ENCODE measurements at places on chromosomes 1 and 21.

GRCh38 chr1:162970021-162970420 lies 99.1 kb upstream of the RGS4 start:
- DNase-seq = no peak

DNA sequence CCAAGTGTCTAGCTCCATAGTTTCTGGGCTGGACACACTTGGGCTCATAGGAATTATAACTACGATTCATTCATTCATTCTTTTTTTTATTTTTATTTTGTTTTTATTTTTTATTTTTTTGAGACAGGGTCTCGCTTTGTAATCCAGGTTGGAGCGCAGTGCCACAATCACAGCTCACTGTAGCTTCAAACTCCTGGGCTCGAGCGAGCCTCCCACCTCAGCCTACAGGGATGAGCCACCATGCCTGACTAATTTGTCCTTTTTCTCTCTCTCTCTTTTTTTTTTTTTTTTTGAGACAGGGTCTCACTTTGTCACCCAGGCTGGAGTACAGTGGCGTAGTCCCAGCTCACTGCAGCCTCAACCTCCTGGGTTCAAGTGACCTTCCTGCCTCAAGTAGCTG lies 42.3 kb downstream of the KCNAB2 start:
- no peak for DNase-seq

DNA sequence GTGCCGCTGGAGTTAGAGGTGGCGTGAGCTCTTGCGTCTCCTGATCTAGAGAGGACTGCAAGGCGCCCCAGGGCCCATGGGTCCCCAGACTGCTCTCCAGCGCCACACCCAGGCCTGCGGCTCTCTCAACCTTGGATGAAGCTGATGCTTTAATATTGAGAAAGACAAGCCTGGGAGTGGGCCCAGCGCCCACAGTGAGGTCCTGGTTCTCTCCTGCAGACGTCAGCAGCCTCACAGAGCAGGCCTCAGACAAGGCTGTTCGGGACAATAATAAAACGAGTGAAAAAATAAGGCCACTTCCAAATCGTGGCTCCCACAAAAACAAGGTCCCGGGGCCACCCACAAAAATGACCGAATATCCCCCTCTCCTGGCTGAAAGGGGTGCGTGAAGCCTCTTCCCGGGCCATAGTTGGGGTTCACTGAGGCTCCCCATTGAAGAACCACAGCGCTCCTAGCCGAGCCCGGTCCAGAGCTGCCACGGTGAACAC lies 6.0 kb upstream of the DNMT3L start:
- DNase-seq = no peak

GRCh38 chr1:31694964-31695313 lies 8.9 kb downstream of the COL16A1 start:
- DNase-seq = no peak

DNA sequence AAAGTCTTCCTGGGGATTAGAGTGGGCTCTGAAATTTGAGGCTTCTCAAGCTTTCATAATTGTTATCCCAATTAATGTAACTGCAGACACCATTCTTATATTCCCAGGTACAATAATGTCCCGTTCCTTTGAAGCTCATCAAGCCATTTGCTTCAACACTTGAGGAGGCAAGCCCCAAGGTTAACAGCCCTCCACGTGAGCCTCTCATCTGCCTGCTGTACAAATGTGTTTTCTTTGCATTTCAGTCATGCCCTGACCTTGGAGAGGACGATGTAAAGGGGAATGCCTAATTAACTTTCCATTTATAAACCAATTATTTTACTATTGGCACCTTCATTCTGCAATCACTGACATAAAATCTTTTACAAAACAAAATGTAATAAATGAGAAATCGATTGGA lies 106.3 kb downstream of the SETD4 start:
- no peak for DNase-seq

DNA sequence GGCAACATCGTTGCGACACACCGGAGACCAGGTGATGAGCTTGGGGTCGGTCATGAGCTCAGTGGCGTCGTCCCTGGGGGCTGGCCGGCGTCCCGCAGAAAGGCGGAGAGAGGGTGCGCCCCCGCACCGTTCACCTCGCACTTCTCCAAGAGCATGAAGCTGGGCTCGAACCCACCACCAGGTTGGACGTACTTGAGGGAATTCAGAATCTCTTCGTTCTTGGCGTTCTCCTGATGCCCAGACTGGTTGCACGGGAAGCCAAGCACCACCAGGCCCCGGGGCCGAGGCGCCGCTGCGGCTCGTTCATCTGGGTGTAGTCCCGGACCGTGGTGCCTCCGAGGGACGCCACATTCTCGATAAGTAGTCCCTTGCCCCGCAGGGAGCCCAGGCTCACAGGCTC lies 176.6 kb upstream of the ADAMTS5 start:
- no peak for DNase-seq

- DNase-seq = no peak
Observed at GRCh38 chr1:242534753-242535152, 10.3 kb upstream of the PLD5 start.

DNA sequence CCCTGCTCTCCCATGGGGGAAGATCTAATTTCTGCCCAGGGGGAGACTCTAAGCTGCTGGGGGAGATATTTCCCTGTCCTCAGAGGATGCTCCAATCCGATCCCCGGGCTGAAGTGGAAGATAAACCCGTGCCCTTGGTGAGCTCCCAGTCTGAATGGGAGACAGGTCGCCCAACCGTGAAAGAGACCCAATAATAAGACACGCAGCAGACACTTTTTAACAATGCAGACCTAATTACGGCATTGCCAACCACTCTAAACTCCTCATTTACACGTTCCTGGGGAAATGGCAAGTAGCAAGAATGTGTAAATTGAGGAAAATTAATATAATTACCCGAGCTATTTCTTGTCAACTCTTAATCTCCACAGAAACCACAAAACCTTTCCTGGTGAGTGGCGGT lies 48.7 kb upstream of the ACTL8 start:
- DNase-seq = no peak

GRCh38 chr21:33942426-33942825 lies 26.8 kb upstream of the ATP5PO start:
- no peak for DNase-seq

DNA sequence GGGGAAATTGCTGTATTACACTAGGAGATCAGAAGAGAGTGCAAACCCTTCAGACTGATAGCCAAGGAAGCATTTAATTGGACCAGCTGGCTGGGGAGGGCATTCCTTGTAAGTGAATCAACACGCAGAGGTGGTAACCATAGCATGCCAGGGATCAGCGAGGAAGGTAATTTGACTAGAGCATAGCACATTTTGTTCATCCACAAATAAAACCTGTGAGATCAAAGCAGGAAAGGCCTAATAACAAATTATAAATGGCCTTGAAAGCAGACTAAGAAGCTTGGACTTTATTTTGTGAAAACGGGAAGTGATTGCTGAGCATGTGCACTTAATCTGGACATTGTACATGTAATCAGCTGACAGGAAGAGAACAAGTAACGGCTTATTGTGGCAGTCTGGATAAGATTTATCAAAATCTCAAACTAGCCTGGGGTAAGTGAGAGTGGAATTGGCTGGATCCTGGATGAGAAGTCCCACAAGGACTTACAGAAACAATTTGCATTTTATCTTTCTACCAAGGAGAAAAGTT lies 11.7 kb upstream of the CD55 start:
- no peak for DNase-seq

- peak; percentile 27 for DNase-seq
Observed at GRCh38 chr1:100463791-100464424, 74.0 kb upstream of the GPR88 start.

- DNase-seq = no peak
Observed at GRCh38 chr1:219372916-219373615, 199.4 kb downstream of the LYPLAL1 start.

GRCh38 chr1:87362834-87363426 lies 34.2 kb downstream of the LMO4 start:
- no peak for DNase-seq

DNA sequence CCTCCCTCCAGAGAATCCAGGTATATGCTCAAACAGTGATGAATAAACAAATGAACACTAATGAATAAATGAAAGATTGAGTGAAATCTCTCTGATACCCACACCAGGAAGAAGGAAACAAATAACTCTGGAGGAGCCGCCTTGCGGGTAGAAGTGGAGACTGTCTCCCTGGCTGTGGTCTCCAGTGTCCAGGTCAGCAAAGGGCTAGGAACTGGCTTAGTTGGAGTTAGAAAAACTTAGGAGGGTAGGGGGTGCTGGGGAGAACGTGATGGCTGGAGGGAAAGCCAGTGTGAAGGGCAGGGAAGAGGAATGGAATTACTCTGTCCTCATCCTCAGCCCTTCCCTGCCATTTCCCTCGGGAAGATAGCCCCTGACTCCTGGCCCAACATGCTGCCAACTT lies 537 bp downstream of the RHBDL2 start:
- no peak for DNase-seq

DNA sequence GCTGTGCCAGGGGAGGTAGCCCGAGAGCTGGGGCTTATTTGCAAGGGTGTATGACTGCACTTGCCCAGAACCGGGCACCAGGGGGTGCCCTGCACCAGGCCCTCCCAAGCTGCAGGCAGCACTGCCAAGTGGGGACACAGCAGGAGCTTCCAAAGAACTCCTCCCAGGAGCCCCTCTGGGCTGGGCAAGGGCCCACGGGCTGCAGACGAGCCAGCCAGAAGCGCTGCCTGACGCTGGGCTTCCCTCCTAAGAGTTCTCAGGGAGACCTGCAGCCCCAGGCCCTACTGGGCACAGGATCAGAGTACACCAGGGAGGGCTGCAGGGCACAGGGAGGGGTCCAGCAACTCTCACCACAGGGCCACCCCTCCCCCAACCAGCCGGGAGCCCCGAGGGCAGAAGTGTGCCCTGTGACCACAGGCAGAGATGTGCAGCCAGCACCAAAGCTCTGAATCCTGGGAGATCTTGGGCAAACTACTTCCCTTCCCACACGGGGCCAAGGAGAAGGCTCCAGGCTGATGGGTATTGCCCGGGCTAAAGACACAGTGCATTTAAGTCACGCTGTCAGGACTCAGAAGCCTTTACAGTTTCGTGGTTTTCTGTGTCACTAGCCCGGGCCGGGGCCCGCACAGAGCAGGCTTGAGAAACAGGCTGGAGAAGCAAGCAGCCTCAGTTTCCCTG lies 63.4 kb downstream of the KCNAB2 start:
- no peak for DNase-seq

DNA sequence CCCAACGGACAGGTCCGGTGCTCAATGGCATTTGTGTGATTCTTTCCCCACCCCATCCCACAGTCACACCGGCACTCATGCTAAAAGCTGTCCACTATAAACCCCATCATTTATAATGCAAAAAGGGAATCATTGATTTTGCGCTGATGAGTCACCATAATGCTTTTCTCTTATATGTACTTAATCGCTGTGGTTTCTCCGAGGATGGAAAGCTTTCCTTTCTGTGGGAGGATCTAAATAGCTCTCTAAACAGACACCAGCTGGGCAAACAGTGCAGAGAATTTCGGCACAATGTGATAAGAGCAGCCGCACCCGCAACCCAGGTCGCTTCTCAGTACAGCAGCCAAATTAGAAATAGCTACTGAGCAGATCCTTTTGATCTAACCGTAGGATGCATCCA lies 85.6 kb downstream of the SETD4 start:
- DNase-seq = no peak

GRCh38 chr1:54571803-54572541 lies 23.9 kb downstream of the ACOT11 start:
- DNase-seq = no peak

DNA sequence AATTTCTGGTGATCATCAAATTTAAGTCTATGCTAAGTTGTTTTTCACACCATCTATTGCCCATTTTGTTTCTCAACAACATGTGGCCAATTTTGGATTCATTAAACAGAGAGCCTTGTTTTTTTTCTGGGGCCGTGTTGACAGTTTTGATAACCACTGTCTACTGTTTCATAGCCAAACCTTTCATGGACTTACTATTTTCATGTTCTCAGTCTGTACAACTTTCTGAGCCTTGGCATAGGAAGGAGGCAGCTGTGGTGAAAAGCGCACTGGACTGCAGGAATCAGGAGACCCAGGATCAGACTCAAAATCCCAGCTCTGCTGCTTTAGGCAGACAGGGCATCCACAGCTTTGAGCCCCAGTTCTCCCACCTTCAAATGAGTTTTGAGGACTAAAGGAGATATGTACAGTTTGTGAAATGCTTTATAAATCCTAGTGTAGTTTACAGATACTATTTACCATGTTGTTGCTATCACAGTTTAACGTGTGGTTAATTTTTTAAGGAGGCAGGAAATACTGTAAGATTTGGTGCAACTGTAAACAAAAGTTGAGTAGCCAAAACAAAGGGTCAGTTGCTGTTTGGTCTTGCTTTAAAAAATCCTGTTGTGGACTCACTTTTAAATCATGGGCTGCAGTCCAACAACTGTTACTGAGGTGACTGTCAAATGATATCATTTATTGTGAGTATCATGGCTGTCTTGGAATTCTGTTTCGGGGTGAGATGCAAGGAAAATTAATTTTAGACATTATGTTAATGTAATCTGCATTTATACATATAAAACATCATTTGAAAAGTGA lies 2.9 kb downstream of the MACO1 start:
- DNase-seq = no peak

- DNase-seq = no peak
Observed at GRCh38 chr1:5967351-5968160, 24.7 kb downstream of the NPHP4 start.

GRCh38 chr1:234188454-234188792 lies 184.8 kb upstream of the COA6 start:
- no peak for DNase-seq

GRCh38 chr1:211647711-211648121 lies 27.7 kb downstream of the NEK2 start:
- no peak for DNase-seq

DNA sequence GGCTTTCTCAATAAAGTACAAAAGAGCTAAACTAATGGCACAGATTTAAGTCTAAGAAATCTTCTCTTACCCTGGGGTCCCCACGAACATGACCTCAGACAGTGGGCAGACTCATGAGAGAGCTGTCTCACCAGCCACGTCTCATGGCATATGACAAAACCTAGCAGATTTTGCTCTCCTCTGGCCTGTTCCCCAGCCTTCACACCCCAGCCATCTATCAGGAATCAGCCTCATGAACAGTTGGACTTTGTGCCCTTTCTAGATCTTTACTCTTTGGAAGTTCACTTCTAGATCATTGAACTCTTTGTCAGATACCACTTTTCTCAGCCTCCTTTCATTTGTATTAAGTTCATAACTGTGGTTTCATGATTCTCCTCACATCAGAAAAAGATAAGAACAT lies 14.2 kb upstream of the HSD3B1 start:
- no peak for DNase-seq

- DNase-seq = no peak
Observed at GRCh38 chr1:99685516-99686180, 39.7 kb downstream of the PALMD start.

GRCh38 chr1:151284013-151284577 lies 2.0 kb downstream of the ZNF687 start:
- no peak for DNase-seq

GRCh38 chr1:1901641-1902294 lies 10.9 kb upstream of the GNB1 start:
- DNase-seq = no peak

- no peak for DNase-seq
Observed at GRCh38 chr21:19914028-19914427, 1084.2 kb upstream of the NCAM2 start.

DNA sequence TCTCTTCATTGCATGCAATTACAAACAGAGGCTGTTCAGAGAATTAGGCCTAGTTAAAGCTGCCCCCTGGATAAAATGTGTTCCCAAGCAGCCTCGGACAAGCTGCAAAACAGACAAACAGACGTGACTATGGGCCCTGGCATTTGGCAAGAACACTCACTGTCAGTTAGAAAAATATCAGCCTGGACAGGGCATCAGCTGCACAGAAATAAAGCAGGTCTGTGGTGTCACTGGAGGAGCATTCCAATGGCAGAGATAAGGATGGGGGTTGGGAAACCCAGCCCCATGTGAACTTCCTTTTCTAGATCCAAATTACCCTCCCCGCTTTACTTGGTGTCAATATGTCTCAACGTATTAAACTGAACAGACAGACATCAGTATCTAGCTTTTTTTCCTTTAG lies 177.1 kb downstream of the GPATCH2 start:
- DNase-seq = no peak

Measured in T-helper 9 cell (primary cell).